ENCODE measurements at places on chromosomes 5 and 9.

DNA sequence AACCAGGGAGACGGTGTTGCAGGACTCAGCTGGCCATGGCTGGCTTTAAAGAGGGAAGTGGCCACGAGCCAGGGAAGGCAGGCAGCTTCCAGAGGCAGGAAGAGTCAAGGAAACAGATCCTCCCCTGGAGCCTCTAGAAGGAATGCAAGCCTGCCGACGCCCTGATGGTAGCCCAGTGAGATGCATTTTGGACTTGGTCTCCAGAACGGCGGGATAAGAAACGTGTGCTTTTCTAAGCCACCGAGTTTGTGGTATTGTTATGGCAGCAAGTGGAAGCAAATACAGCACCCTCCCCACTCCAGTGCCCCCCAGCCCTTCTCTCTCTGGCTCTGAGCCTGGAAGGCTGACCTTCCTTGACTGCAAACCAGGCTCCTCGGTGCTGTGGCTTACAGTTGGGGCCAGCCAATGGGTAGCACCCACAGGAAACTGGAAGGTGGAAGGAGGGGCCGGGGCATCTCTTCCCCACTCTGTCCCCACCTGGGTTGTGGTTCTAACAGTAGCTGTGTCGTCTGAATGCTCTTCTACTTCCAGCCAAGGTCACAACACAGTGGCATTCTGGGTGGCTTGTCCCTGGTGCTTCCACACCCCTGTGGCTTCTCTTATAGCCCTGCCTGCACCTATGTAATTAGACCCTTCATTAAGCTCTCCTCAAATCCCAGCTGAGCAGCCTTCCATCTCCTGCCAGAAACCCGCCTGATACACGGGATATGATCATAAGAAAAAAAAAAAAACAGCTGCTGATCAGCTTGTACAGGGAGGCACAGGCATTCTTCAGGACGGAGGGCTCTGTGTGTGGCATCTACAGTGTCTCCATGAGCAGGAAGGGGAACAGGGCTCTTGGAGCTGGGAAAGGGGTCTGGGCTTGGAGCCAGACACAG, 29.9 kb upstream of the UNC5A start:
- no peak for ATAC-seq

DNA sequence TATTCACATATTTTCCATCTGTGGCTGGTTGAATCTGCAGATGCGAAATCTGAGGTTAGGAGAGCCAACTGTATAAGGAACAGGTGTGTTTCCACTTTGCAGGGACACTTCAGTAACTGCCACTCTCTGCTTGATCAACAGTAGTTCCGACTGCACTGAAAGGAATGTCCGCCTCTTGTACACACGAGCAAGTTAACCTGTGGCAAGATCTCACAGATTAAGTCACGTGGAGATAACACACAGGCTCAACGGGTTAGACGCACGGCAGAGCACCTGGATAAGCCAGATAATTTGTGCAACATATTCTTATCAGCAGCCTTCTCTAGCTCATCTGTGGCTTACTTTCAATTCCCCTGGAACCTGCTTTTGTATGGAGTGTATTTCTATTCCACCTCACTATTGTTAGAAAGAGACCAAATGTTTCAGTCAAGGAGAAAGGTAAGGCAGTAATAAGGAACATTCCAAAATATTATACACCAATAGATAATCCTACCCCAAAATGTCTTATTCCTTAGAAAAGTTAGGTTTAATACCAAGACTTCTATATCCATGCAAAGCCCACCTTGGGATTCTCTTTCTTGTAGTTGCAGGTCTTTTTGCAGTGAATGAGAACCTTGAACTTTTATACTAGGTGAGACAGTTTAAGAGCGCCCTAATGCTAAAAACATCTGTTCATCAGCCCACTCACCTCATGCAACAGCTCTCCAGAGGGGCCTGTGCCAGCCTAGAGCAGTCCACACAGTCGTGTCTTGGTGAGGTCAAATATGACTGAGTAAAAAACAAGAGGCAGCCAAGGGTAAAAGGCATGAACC, 6.5 kb upstream of the C9 start:
- no peak for ATAC-seq

- ATAC-seq, result no peak
Observed at GRCh38 chr5:4361753-4362152, 766.1 kb downstream of the IRX1 start.

DNA sequence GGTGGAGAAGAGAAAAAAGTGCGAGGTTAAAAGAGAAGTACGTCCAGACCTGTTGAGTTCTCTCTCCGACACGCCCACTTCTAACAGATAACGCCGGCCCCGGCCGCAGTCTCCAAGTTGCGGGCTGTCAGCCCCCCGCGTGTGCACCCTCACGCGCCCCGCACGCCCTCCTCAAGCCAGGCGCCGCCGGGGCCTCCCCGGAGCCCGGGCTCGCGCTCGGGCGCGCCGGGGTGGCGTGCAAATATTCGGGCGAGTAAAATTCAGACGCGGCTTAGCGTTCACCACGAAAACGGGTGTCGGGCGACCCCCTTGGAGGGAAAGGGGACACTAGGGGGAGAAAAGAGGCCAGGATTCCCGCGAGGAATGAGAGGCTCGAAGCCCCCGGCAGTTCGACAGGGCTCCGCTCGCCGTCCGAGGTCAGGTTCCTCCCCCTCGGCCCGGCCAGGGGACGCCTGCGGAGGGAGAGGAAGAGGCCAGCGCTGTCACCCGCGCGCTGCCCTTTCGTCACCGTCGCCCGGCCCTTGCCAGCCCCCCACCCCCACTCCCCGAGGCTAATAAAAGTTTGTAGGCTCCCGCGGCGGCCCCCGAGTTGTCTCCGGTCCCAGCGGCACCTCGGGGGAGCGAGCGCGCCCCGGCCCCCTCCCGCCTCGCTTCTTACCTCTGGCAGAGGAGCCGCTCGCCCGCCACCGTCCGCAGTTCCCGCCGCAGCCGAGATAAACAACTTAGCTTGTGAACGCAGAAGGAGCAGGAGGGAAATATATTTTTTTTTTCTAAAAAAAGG, 743 bp downstream of the NR3C1 start:
- peak; percentile 19 for ATAC-seq
